Inflammatory macrophage treated with lipopolysaccharide for 1 hour (primary cell): ENCODE measurements at places on chromosomes 11 and 22.

GRCh38 chr11:80849253-80849652 is 1408.4 kb upstream of the TENM4 start:
- no peak for DNase-seq

- DNase-seq = no peak
These were observed 433.7 kb downstream of the ETS1 start for GRCh38 chr11:128153697-128154048.

DNA sequence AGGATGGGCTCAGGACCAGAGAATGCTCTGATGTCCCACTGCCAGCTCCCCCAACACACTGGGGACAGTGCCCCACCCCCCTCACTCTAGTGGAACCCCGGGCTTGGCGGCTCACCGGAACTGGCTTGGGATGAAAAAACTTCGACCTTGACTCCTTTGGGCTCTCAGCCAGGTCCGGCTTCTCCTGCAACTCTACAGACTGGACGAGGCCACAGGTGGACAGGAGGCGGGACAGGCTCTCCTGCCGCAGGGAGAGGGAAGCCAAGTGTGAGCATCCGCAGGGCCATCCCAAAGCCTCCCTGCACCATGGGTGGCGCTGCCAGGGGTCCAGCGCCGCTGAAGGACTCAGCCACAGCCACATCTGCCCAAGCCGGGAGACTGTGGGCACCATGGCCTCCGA is 3.7 kb downstream of the RRP7A start:
- no peak for DNase-seq

- DNase-seq = no peak
These were observed 50.2 kb downstream of the BCR start for GRCh38 chr22:23230348-23231068.

DNA sequence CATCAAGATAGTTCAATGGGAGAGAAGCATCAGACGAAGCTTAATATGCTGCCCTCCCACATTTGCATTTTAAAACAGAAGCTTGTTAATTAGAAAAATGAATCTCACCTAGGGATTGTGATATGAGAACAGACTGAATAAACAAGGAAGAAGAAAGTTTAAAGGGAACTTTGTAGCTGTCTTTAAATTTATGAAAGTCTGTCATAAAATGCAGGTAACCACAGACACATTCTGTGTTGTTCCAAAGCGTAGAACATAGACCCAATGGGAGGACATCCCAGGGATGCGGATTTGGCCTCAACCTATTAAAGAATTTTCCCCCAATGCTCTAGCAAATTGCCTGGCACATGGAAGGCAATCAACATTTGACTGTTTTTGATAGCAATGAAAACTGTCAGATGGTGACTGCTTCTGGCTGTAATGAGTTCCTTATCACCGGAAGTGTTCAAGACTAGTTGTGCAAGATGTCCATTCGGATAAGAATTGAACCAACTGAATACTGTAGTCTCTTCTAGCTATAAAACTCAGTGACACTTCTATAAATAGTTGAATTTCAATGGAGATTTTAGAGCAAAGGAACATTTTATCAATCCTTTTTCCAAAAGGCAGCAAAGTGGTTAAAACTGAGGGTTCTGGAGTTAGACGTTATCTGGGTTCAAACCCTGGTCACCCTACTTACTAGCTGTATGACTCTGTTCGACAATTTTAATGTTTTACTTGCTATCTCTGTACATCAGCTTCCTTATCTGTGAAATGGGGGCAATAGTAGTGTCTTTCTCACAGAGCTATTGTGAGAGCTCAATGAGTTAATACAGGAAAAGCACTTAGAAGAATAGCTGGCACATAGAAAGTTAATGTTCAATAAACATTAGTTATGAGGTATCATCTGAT is 64.9 kb downstream of the LIF start:
- DNase-seq = no peak

GRCh38 chr22:16966251-16966650 is 41.8 kb downstream of the GAB4 start:
- no peak for DNase-seq

DNA sequence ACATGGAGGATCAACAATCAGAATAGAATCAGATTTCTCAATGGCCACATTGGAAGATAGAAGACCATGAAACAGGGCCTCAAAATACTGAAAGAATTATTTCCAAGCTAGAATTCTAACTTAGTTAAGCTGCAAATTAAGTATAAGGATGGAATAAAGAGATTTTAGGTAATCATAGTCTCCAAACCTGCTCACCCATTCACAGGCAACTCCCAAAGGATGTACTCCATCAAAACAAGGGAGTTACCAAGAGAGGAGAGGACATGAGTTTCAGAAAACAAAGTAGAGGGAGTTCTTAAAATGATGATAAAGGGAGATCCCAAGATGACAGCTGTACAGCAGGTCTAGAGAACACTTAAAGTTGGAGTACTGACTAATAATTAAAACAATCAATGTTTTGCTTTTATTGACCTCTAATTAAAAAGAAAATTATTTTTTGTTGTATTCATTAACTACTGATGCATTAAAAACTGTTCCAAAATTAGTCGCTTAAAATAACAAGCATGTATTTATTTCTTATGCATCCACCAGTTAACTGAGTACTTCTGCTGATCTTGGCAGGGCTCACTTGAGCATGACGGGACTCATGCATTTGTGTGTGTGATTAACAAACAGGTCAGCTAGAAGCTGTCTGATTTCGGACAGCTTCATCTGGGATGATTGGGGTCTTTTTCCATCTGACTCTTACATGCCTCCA is 95.6 kb downstream of the CD44 start:
- peak; percentile 55 for DNase-seq

DNA sequence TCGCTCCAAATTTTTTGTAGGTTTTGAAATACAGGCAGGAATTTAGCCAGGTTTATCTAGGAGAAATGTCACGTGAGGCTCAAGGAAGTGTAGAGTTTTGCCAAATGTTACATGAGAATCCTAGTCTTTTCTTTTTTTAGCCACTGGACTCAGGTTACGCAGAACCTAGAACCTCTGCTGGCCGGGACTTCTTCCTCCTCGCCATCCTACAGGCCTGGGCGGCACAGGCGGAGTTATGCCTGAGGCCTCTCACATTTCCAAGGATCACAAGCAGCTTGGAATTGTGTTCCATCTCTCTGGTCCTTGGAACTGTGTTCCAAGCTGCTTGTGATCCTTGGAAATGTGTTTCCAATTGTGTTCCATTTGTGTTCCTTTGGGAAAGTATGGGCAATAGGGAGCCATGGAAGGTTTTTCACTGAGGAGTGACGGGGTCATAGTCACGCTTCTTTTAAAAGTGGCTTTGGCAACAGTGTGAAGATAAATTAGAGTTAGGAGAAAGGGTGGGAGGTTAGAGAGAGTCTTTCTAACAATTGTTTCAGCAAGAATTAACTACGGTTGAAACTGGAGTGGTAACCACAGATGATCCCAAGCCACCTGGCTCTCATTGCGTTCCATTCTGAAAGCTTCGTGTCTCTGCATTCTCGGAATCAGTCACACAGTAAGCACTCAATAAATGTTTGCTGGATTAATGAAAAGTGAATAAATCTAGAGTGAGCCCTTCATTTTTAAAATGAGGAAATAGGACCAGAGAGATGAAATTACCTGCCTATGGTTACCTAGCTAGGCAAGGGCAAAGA is 12.5 kb upstream of the POU2AF1 start:
- DNase-seq = no peak

DNA sequence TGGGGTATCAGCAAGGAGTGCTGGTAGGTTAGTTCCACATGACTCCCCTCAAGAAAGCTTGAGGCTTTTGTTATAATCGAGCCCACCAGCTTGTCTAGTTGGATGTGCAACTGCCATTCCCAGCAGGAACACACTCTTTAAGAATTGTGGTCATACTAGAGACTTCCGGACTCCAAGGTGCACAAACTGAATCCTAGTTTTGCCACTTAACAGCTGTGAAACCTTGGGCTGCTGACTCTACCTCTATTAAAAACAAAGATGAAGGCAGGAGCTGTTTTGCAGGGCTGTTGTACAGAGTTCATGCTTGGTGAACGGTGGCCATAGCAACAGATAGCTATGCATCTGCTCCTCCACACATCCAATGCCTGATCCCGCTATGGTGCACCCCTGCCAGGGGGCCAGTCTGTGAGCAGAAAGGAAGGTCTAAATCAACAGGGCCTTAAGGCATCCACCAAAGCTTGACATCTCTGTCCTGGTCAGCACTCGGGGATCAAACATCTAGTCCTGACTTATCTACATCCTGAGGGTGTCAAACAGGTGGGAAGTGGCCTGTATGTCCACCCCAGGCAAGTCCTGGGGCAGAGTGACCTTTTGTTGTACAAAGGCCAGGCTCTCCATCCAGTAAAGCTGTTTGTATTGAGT is 36.4 kb downstream of the DKK3 start:
- DNase-seq = no peak

- no peak for DNase-seq
These were observed 13.8 kb upstream of the PVALB start for GRCh38 chr22:36830601-36831000.

GRCh38 chr11:64269540-64270220 is 14.8 kb downstream of the BAD start:
- DNase-seq = peak; percentile 98

- no peak for DNase-seq
These were observed 1517.0 kb downstream of the TBC1D22A start for GRCh38 chr22:48279461-48279756.

DNA sequence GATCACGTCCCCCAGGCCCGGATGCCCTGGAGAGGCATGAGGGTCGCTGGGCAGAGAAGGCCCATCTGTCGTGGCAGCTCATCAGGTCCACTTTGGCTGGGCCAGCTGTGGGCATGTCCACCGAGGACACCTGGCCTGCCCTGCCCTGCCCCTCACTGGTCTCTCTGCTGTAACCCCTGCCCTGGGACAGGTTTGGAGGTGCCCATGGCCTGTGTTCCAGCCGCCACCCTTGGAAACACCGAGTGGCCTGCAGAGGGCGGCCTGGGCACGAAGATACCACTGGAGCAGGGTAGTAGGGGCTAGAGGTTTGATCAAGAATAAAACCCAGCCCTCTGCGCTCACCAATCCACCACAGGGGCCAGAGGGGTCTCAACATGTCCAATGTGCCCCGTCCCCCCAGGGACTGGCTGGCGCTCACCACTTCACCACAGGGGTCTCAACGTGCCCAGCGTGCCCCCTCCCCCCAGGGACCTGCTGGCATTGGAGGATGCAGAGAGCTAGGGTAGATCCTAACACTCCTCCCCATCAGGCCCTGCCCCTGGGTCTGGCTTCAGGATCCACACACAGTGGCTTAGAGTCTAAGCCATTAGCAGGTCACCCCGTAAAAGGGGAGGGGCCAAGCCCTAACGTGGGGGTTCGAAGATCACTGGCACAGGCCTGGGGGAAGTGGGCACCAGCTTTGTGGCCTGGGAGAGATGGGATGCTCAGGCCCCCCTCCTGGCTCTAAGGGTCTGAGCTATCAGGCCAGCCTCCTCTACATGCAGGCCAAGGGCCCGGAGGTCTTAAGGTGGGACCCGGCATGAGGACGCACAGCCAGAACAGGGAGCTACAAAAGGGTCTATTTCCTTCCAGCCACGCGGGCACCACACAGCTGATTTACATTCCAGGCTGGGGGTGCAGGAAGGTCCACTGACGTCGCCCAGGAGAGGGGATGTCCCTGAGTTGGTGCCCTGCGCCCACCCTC is 1.3 kb upstream of the HDAC10 start:
- DNase-seq = peak; percentile 64

DNA sequence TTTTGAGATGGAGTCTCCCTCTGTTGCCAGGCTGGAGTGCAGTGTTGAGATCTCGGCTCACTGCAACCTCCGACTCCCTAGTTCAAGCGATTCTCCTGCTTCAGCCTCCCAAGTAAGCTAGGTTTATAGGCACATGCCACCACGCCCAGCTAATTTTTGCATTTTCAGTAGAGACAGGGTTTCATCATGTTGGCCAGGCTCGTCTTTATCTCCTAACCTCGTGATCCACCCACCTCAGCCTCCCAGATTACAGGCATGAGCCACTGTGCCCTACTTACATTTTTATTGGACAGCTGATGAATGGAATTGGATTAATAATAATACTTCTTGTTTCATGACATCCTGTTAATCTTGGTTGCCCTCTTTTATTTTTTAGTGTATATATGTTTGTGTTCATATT is 3.0 kb upstream of the MRGPRD start:
- DNase-seq = no peak

DNA sequence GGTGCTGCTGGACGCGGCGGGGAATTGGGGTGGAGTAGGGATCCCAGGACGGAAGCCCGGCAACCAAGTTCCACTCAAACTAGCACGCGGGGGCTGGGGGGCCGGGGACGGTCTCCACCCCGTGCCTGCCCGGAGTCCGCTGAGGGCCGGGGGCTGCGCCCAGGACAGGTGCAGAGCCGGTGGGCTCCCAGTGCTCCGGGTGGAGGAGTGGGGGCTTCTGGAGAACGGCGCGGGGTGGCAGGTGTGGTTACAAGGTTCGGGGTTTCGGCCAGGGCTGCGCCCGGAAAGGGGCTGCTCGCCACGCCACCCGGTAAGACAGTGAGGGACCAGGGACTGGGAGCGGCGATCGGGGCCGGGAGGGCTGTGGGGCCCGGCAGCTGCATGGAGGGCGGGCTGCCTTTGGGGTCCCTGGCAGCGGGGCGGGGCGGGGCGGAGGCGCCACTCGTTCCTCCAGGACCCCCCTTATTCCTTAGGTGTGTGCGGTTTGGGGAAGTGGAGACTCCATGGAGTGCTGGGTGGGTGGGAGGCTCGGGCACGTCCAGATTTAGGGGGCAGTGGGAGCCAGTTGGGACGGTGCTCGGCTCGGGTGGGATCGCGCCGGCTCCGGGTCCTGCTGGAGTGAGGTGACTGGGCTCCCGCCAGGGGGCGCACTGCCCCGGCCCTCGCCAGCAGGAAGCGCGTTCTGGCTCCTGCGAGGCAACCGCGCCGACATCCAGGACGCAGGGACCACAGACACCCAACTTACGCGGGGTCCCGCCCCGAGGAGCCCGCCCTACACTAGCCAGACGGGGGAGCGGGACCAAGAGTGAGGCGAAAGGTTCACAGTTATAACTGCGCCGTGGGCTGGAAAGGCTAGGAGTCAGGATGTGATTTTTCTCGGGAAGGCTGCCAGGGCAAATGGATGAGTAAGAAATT is 868 bp downstream of the TSPAN18 start:
- DNase-seq = peak; percentile 34

DNA sequence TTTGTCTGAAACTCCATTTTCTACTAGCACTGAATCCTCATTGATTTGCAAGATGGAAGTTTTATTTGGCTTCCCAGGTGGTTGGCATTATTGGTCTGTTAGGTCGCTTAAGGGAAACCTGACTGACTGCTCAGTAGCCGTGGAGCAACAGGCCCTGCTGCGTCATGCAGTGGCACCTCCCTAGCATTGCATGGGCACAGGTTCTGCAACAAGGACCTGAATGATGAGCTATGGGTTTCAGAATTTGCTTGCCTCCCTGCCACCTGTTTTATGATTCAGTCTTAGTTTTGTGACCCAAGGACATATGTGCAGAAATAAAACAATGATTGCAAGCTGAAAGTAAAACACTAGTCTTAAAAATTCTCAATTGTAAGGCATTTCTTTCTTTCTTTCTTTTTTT is 128.5 kb downstream of the SLC1A2 start:
- no peak for DNase-seq
